Left kidney (tissue), 8 donors: ENCODE measurements at places on chromosomes 13 and 19. TPM values are rescaled to one million over a fixed set of nuclear protein-coding genes. Genes with fewer than 3 reads are reported as not detected.
A peak's percentile ranks its signal among the peaks of the same experiment; 100 is the strongest.

The CNN1 gene
- 3.0 TPM for polyA plus RNA-seq

The SBK2 gene
- 1.1 TPM for polyA plus RNA-seq

DNA sequence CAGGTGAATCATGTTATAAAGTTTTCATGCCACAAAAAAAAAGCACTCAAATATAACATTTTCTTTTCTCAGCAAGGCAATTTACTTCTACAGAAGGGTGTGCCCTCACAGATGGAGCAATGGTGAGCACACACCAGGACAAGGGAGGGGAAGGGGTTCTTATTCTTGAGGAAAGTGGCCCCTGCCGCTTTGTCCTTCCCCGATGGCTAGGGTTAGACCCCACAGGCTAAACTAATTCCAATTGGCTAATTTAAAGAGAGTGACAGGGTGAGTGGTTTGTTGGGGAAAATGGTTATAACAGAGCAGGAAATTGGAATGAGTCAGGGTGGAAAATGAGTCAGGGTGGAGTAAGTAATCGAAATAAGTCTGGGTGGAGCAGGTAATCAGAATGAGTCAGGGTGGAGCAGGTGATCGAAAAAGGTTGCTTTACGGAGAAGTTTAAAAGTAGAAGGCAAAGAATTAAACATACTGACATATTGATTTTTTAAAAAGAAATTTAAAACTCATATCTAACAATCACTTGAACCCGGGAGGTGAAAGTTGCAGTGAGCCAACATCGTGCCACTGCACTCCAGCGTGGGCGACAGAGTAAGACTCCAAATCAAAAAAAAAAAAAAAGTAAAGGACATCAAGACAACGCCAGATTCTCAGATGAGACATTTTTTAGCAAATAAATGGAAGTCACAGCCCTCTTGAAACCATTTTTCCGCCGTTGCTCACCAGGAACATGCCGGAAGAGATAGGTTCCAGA lies 813 bp downstream of the ZNF562 start:
- peak; percentile 3 for DNase-seq

GRCh38 chr19:24078680-24079079 lies 8.3 kb upstream of the ZNF254 start:
- no peak for DNase-seq

DNA sequence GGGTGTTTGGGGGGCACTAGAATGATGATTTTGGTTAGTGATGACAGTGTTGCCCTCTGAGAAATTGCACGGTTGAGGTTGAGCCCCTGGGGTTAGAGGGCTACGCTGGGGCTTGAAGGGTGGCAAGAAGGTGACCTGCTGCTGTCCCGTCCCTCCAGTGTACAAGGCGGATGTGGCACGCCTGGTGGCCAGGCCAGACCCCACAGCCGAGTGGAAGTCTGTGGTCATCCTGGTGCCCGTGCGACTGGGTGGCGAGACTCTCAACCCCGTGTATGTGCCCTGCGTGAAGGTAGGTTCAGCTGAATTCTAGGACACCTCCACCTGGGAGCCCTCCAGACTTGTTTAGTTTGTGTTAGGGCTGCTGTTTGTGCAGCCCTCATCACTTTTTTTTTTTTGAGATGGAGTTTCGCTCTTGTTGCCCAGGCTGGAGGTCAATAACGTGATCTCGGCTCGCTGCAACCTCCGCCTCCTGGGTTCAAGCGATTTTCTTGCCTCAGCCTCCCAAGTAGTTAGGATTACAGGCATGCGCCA lies 5.1 kb downstream of the ATG4D start:
- no peak for DNase-seq
